Activated T-helper 1 cell treated with Interleukin-2 at 50 U/mL for 16 hours (primary cell): ENCODE measurements at places on chromosomes 16 and 17.

DNA sequence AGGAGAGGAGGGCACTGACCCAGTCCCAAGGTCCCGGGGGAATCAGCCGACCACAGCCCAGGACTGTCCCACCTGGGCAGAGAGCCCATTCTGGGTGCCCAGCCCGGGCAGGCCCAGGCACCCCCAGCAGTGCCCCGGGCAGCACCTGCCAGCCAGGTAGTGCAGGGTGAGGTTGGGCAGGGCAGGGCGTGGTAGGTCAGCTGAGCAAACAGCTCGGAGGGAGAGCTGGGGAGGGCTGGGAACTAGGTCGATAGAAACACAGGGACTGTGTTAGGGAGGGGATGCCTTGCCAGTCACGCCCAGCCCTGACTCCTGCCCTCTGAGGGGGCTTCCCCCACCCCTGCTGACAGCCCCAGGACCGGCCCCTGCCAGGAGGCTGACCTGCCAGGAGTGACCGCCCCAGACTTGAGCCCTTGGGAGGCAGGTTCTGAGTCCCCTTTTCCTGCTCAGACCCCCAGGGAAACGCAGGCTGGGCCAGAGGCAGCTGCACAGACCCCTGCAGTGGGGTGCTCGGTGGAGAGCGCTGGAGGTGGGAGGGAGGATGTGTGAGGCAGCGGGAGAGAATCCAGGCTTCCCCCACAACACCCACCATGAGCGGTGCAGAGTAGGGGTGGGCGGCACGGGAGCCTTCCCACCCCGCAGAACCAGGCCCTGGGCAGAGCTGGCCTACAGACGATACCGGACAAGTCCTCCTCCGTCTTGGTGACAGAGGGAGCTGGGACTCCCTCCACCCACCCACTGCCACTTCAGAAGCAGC is 4.7 kb downstream of the HS3ST6 start:
- no peak for DNase-seq

GRCh38 chr16:50335196-50335958 is 33.4 kb downstream of the BRD7 start:
- DNase-seq = peak; percentile 40

DNA sequence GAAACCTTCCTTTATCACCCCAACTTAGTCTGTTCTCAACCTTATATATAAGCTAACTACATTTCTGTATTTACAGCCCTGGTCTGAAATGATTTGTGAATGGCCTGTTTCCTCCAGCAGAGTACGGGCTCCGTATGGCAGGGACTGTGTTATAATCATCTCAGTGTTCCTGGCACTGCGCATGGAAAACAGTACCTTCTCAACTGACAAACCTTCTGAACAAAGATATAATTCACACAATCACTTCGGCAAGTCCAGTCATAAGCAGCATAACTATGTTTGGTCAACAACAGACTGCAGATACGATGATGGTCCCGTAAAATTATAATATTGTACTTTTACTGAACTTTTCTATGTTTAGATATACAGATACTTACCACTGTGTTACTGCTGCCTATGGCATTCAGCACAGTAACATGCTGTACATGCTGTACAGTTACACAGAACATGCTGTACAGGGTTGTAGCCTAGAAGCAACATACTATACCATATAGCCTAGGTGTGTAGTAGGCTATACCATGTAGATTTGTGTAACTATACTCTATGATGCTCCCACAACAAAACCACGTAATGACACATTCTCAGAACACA is 30.0 kb downstream of the ANKFY1 start:
- no peak for DNase-seq

DNA sequence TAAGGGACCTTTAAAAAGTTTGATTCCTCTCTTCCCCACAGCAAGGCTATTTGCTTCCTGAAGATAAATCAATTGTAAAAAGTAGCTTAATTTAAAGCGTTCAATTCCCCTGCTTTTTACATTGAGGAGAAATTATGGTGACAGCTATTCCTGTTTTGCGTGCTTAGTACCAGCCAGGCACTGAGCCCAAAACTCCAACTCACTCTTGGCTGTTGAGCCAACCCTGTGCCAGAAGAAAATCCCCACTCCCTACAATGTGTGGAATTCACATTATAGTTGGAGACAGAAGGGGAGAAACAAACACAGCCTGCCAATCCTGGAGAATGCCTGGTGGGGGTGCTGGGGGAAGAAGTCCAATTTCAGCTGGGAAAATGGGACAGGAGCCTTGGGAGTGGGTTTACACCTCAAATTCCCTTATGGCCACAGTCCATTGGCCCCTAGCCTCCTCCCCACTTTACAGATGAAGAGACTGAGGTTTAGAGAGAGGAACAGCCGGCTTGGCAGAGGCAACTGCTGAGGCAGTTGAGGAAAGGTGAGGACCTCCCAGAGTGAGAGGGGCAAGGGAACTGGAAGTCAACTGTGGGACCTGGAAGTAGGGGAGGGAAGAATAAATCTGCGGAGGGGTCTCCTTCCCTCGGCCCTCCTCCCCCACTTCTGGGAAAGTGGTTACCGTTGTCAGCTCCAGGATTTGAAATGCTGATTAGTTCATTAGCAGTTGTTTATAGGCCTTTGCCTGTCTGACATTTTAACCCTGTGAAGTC is 26.1 kb downstream of the CDH1 start:
- DNase-seq = no peak

DNA sequence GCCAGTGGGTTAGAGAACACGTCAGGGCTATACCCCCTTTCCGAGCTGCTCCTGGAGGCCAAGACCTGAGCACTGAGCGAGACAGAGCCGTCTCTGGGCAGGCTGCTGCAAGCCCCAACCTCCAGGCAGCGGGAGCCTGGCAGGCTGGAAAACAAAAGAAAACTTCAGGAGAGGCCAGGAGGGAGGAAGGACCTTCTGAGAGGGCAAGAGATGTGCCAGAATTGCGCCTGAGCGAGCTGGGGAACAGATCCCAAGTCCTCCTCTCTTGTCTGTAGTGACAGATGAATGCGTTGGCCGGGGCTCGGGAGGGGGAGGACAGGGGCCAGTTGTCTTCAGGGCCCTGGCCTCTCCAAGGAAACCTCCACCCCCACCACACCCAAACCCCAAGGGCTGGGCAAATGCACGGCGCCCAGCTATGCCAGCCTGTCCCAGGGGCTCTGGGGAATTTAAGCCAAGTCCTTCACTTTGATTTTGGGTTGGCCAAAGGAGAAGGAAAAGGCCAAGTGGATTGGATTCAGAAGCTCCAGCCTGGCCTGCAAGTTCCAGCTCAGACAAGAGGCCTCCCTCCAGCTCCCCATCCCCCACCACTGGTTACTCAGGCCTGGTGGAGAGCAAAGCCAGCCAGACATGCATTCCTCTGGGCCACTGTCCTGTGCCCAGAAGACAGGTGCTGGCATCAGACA is 18.1 kb downstream of the SDK2 start:
- DNase-seq = no peak

DNA sequence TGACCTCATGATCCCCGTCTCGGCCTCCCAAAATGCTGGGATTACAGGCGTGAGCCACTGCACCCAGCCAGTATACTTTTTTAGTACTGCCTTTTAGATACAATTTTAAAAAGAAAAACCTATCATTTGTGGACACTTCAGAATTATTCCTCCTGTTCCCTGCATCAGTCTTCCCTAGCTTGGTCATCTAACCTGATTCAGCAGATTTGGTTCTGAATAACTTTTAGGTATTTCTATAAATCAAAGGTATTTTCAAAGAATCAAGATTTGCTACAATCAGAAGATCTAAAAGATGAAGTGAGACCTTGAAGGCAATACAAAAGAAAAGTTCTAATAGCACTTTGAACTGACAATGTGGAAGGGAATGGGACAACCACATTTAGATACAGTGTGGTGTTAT is 30.0 kb downstream of the MBTD1 start:
- DNase-seq = no peak

DNA sequence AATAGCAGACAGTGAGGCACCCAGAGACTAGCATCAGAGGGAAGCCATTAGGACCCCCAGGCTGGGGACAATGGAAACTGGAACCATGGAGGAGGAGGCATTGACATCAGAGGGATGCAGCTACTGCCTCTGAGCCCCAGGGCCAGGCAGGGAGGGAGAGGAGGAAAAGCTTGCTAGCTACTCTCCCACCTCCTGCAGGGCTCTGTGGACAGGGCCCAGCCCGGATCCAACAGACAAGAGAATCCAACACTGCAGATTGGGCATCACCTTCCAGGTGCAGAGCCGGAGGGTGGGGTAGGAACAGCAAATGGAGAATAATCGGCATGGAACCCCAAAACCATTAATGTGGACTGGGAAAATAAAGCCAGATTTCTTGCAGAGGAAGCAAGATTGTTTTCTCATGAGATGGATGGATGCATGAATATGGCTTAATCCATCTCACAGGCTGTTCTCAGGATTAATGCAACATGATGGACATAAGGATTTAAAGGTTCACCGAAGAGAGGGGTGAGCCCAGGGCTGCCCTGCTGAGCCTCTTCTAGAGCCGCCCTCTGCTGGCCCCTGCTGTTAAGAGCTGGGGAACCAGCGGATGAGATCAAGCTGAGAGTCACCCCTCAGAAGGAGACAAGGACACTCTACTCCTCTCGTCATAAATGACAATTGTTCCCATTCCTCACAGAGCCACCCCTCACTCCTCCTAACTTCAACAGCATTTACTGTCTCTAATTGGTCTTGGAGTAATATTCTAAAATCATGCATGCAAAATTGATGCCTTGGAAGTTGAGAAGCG is 48.8 kb downstream of the DNAH3 start:
- DNase-seq = no peak

GRCh38 chr16:79069121-79069520 is 531.4 kb downstream of the MAF start:
- DNase-seq = no peak

DNA sequence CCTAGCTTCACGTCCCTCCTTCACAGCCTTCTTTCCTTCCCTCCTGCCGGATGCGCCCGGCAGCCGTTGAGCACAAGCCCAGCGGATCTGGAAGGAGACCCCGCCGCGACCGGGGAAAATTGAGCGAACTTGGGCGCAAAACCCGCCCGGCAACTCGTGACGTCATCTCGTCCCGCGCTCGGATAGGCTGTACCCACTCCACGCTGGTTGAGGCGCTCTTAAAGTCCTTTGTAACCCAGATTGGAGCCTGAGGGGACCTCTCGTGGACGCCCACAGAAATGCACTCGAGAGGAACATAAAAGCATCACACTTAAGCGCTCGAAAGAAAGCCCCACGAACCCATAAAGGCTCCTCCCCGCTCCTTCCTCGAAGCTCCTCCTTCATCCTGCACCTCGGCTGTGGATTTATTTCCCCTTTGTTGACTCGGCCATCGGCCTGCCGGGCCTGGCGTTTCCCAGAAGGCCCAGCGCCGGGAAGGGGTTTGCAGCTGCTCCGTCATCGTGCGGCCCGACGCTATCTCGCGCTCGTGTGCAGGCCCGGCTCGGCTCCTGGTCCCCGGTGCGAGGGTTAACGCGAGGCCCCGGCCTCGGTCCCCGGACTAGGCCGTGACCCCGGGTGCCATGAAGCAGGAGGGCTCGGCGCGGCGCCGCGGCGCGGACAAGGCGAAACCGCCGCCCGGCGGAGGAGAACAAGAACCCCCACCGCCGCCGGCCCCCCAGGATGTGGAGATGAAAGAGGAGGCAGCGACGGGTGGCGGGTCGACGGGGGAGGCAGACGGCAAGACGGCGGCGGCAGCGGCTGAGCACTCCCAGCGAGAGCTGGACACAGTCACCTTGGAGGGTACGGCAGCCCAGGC is at the start of gene PSMD3:
Gene PSMD3, plus strand, starts transcription at position 457 of the 856 bp plus-strand sequence. Its CDS starts 164 bp downstream, at position 621.
- DNase-seq = peak; percentile 93

DNA sequence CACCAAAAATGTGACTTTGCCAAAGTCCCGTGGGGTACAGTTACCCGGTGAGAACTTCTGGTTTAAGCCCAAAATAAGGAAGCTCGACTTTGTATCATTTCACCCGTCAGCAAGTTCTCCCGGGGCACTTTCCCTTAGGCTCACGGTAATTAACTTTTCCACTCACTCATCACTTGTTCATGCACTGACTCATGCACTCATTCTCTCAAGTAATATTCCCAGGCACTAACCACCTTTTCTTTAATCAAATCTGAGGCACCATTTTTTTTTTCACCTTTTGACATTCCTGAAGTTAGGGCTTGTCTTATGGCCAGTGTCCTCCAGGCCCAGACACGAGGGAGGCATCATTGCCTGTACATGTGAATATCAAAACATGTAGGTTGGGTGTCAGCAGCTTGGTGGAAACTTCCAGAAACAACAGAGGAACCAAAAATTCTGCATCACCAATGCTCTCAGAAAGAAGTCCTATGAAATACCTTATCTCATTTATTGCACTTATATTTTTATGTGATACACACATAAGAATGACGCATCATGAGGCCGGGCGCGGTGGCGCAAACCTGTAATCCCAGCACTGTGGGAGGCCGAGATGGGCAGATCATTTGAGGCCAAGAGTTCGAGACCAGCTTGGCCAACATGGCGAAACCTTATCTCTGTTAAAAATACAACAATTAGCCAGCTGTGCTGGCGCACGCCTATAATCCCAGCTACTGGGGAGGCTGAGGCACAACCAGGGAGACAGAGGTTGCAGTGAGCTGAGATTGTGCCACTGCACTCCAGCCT is 36.1 kb upstream of the ATP2C2 start:
- no peak for DNase-seq

- no peak for DNase-seq
These were observed 183.3 kb downstream of the PARN start for GRCh38 chr16:14446796-14447195.

DNA sequence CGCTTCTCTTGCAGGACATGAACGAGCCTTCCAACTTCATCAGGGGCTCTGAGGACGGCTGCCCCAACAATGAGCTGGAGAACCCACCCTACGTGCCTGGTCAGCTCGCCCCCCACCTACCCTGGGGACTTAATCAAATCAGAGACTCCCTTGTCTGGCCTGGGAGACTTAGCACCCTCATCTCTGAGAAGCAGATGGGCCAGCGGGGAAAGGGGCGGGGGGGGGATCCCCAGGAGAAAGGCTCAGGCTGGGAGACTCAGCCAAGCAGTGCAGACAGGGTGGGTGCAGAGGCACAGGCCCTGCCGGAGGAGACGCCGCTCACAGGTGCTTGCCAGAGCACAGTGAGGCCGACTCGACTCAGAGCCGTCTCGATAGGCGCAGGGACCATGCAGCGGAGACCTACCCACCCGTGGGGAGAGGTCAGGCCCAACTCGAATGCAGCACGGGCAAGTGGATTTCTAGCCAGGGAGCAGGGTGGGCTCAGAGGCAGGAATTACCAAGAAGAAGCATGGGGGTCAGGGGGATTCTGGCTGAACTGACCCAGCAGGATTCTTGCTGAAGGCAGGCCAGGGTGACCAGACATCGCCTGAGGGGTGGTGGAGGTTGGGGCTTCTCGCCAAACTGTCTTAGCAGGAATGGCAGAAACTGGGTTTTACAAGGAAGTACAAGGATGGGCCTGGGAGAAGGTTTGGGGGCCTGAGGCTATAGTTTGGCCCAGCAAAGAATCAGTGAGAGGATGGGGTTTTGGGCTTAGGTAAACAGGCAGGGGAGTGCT is 9.7 kb downstream of the GAA start:
- no peak for DNase-seq

- no peak for DNase-seq
These were observed 41.2 kb downstream of the KIAA0513 start for GRCh38 chr16:85068746-85069145.

DNA sequence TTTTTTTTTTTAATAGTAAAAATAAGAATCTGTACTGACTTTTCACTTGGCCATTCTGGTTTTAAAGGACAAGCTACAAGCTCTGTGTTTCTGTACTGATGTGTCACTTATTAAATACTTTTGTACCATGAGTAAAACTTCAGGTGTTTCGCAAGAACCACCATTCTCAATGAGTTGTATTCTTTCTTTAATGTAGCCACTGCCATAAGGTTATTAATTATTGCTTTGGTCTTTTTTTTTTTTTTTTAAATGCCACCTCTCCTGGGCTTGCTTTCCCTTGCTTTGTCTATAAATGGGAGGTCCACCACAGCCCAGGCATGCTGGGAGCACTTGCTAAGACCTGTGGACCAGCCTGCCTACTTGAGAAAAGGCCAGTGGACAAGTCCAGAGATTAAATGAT is 8.4 kb downstream of the ARL2BP start:
- DNase-seq = no peak
